ENCODE measurements at places on chromosomes 11 and 22.
A peak's percentile ranks its signal among the peaks of the same experiment; 100 is the strongest.

DNA sequence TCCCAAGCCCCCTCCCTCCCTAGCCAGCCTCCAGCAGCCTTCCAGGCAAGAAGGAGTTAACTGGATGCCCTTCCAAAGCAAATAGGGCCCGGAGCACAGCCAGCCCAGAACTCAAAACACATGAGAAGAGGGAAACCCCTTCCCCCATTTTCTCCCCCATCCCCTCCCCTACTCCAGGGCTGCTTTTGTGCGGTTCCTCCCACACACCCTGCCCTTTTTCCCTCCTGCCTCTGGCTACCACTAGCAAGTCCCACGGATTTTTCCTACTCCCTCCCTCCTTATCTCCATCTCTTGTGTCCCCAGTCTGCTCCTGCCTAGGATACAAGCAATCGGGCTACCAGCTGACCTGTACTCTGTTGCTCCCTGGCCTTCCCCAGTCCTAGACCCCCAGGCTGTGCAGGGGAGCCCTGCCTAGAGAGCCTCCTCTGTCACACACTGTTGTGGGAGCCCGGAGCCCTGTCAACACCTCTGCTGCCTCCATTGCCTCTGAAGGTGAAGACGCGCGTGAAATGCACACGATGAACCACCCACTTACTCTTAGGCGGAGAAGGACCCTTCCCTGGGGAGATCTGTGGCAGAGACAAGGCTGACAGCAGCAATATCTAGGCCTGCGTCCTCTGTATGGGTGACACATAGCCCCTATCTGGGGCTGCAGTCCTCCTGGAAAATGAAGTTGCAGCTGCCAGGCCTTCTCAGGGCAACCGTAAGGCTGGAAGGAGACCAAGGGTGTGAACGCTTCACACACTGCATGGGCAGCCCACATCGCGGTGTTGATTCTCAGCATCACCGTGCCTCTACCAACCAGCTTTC lies 282.8 kb downstream of the MN1 start:
- DNase-seq: no peak

DNA sequence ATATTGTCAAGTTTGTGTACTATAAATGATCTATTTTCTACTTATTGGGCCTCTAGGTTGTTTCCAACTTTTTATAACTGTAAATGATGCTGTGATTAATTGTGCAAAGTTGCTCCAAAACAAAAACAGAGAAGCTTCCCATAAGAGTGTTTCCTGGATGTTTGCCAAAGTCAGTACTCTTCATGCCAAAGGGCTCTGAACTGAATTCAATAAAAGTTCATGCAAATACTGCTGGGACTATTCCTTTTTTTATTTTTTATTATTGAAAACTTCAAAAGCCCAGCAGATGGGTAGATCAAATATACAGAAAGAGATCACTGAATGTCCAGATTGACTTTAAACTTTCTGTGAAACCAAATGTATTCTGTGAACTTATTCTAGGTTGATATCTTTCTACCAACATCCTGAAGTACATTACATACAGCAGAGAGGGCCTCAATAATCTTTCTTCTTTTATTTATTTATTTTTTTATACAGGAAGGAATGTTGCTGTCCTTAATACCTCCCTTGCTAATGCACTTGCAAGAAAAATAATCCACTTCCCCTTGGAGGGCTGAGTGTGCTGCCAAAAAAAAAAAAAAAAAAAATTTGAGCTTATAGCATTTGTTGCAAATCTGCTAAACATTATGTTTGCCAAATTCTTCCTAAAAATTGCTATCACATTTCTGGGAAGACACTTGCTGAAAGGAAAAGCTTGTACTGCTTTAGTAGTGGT lies 53.0 kb downstream of the CTSC start:
- DNase-seq: no peak

- no peak for DNase-seq
Measured at GRCh38 chr11:43521471-43521870, 159.1 kb upstream of the HSD17B12 start.

DNA sequence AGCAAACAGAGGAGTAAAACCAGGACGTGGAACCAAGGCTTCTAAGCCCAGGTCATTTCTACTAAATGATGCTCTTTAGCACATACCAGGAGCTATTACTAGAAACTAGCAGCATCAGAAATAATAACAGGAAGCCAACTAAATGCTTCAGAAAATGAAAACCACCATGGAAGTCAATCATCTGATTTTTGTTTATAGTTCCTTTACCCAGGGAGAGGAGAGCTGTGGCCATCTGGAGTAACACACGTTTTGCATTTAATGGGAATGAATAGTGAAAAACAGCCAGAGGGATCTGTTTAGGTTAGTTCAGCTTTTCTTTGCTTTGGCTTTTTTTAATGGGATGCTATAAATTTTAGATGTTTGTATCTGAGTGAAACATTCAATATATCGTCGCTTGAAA lies 250.7 kb upstream of the ARHGAP20 start:
- DNase-seq: no peak

DNA sequence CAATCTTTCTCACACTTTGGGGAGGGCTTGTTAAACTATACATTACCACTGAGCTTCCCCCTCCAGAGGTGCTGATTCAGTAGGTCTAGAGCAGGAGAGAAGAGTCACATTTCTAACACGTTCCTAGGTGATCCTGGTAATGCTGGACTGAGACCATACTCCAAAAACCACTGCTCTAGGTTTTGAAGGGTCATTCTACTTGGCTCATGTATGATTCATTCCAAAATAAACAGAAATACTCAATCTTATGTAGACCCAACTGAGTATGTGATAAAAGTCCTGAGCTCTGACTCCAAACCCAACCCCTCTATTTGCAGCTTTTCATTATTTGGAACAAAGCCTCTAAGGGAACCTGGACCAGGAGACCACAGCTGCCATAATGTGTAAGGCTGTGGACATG lies 782.9 kb upstream of the CCDC90B start:
- DNase-seq: no peak

DNA sequence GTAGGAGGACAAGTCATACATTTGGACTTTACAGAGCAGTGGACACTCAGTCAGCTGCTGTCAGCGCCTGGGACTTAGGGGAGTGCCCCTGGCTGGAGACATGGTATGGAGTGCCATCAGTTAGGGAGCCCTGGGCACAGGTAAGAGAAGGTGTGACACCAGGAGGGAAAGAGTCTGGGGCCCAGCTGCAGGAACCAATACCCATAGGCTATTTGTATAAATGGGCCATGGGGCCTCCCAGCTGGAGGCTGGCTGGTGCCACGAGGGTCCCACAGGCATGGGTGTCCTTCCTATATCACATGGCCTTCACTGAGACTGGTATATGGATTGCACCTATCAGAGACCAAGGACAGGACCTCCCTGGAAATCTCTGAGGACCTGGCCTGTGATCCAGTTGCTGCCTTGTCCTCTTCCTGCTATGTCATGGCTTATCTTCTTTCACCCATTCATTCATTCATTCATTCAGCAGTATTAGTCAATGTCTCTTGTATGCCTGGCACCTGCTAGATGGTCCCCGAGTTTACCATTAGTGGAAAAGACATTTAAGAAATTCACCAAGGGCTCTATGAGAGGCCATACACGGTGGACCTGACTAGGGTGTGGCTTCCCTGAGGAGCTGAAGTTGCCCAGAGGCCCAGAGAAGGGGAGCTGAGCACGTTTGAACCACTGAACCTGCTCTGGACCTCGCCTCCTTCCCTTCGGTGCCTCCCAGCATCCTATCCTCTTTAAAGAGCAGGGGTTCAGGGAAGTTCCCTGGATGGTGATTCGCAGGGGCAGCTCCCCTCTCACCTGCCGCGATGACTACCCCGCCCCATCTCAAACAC lies 850 bp upstream of the MIF start:
- no peak for DNase-seq

DNA sequence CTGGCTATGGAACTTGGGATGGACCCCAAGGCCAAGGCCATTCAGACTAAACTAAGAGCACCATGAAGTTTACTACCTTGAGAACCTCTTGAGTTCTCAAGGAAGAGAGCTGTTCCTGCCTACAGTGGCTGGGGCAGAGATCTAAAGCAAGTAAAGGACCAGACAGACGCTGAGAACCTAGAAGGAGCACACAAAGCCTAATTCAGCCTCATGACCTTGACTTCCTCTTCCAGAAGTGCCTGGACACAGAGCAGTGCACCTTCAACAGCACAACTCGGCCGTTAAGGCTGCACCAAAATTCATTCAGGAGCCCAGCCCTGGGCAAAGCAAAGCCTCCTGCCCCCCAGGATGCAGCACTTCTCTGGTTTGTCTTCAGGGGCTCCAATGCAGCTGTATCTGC lies 82.9 kb upstream of the AKIP1 start:
- no peak for DNase-seq

DNA sequence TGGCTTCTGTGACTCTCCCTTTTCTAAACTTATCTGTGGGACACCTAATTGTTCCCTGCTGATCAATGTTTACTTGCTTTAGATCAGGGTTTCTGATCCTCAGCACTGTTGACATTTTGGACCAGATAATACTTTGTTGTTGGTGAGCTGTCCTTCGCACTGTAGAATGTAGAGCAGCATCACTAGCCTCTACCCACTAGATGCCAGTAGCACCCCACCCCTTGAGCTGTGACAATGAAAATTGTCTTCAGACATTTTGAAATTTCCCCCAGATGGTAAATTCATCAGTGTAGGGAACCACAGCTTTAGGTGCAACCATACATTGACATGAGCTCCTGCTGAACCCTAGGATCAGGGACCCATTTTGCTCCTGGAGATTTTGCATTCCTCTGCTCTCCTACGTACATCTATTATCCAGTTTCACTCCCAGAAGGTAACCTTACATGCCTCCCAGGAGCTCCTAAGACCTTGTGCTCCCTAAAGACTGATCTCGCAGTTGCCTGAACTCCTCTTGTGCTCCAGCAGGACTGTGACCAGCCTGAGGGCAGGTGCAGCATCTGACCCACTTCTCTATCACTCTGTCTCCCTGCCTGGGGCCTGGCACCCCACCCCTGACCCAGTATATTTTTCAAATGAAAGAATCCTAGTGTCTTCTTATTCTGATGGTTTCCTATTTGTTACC lies 107.8 kb downstream of the FAR1 start:
- DNase-seq: no peak

GRCh38 chr11:19779740-19780139 lies 67.1 kb downstream of the NAV2 start:
- DNase-seq: no peak

- no peak for DNase-seq
Measured at GRCh38 chr11:16191212-16191867, 165.0 kb downstream of the SOX6 start.

DNA sequence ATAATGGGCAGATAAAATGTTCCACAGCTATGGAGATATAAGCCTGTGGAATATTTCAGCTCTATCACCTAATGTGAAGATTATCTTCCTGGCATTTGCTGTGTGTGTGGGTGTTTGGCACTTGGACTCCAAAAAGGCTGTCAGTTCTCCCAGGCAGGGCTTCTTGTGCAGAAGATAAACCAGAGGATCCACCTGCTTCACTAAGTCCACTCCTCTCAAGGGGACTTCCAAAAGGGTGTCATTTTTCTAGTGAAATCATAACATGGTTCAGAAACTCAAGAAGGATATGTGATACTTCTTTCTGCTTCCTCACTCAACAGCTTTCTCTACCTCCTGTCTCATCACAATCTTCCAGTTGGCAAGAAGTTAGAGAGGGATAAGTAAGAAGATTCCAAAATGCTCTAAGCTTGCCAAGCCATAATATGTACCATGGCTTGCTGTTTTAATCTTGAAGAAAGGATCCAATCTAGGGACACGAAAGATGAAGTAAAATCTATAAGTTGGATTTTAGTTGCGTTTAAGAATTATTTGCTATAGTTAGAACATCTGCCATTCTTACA lies 206.2 kb upstream of the MTMR2 start:
- no peak for DNase-seq

DNA sequence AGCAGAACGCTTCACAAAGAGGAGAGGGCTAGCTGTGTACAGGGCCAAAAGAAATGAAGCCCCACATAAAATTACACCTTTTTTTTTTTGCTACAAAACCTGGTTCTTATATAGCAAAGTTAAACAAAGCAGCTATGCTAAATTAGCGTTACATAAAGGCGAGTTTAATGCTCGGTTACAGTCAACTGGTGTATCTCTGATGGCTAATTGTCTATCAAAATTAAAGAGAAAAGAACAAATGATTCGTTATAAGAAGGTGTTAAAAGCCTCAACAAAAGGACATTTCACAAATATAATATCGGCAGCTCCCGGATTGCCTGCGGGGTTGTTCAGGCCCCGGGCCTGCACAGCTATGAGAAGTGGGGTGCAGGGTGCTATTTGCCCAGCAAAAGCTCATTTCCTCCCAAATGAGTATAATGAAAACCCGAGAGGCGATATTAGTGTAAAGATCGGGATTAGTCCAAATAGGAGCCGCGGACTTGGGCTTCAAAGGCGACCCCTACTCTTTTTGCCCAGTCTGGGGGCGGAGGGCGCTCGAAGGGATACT lies 13.3 kb upstream of the PAX6 start:
- peak; percentile 66 for DNase-seq

DNA sequence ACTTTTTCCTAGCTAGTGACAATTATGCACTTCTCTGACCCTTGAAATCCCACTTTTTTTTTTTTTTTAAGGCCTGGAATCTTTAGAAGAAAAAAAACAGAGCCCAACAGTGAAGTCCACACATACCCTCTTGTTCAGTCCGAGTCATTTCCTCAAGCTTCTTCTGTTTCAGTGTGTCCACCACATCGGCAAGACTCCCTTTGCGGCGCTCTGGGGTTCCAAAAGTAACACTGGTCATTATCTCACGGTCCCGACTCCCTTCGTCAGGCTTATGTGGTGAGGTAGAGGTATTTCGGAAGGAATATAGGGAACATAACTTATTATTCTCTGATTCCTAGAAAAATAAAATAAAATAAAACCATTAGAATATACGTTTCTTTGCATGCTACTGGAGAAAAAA lies 38.0 kb downstream of the SOX6 start:
- no peak for DNase-seq

DNA sequence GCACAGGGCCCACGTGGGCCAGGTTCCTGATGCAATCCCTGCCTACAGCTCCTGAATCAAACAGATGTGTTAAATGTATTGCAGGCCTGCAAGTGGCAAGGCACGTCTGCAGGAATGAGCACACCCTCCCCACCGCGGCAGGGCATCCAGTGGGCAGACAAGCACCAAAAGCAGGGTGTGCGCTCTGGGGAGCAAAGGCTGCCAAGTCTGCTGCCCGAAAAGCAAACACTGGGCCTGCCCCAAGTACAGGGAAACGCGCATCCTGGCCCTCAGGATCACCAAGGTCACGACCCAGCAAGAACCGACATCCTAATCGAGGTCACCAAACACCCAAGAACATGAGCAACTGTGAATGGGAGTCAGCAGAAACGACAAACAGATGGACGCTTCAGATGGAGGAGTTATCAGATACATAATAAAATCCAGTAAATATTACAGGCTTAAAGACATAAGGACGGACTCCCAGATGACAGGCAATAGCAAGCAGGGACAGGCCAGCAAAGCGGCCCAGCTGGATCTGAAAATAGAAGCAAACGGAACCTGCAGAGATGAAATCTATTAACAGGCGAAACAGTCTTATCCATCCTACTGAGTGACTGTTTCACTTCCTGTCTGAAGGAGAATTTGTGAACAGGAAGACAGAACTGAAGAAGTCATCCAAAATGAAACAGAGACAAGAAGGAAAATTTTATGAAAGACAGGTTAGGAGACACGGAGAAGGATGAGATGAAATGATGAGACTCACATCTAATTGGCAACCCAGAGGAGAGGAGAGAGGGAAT lies 26.7 kb downstream of the CARS1 start:
- DNase-seq: no peak
